T-helper 2 cell (primary cell): ENCODE measurements at places on chromosomes 7 and 10.

GRCh38 chr7:139576179-139576973 lies 52.9 kb downstream of the CLEC2L start:
- no peak for DNase-seq

- DNase-seq, result no peak
Observed at GRCh38 chr7:42805601-42806000, 106.3 kb downstream of the C7orf25 start.

DNA sequence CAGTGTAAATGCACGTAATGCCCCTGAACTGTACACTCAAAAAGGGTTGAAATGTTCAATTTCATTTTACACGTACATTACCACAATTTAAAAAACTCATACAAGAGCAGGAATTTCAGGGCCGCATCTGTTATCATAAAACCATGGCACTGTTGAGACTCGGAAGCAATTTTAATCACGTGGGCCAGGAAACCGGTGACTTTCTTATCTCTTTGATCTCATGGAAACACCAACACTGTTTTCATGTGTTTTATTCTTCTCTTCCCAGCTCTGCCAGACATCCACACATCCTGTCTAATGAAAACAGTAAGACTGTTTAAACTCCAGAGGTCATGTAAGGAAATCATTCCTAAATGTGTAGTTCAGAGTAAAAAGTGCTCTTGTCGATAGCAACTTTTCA lies 35.9 kb downstream of the PTPRE start:
- DNase-seq, result no peak

- no peak for DNase-seq
Observed at GRCh38 chr10:78852466-78853240, 216.1 kb upstream of the ZMIZ1 start.

DNA sequence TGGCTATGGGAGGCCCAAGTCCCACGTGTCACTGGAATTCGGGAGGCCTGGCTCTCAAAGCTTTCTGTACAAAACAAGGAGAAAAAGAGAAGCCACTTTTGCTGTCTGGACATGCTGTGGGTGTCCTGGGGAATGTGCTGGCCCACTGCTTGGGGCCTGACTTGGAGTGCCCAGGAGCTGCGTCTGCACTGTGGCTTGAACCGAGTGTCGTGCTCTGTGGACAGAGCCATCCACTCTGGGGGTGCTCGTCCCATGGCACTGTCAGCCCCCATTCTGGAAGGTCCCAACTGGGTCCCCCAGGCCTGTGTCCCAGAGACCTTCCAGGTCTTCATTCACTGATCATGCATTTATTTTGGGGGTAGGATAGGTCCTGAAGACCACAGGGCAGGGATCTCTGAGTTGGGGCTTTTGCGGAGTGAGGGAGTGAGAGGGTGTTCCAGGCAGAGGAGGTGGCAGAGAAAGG lies 138.0 kb downstream of the LHPP start:
- DNase-seq, result no peak

GRCh38 chr10:113041841-113042750 lies 92.0 kb downstream of the TCF7L2 start:
- DNase-seq, result no peak

DNA sequence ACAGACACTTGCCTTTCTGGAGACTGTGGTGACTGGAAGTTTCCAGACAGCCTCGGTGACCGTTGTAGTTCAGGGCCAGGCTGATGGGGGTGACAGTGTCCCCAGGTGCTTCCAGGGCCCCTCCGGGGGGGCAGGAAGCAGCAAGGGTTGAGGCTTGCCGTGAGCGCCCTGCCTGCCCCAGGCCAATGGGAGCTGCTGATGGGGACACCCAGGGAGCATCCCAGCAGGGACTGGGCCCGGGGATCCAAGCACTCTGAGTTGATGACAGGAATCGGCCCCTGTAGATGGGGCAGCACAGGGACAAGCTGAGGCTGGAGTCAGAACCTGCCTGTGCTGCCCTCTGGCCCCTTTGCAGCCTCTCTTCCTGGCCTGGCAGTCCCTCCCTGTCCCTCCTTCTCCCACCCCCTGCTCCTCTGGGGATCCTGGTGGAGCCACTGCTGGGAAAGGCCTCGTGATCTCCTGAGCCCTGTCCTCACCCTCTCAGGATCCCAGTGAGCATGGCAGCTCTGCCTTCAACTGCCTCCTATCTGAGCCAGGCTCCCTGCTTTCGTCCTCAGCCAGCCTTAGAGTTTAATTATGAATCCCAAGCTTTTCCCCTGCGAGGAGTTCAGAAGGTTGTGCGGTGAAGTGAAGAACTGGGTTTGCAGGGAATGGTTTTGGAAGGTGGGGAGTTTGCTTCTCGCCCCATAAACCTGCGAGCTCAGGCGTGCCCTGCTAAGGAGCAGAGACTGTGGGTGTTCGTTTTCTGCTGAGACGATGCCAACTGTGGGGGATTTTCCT lies 84.7 kb downstream of the ADCY1 start:
- no peak for DNase-seq

DNA sequence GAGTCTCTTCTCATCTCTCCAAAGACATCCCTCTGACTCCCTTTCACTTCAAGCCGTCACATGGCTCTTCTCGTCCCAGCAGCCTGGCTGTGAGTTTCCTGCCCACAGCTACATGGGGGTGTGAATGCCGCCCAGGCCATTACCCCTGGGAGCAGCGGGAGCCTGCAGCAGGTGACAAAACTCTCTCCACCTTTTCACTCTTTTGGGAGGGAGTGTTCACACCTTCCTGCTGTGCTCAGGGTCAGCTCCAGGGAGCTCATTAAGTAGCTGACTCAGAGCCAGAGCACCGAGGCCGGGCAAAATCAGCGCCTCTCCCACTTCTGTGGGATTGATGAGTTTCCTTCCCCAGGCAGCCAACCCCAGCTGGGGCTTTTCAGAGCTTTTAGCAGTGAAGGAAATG lies 271.3 kb downstream of the TYW1 start:
- DNase-seq, result no peak

GRCh38 chr7:75905785-75906604 lies 9.0 kb upstream of the POR start:
- no peak for DNase-seq

- DNase-seq, result no peak
Observed at GRCh38 chr10:22620140-22620857, 94.1 kb downstream of the PIP4K2A start.

- DNase-seq, result peak; percentile 55
Observed at GRCh38 chr7:24979470-24979862, 512 bp downstream of the OSBPL3 start.

DNA sequence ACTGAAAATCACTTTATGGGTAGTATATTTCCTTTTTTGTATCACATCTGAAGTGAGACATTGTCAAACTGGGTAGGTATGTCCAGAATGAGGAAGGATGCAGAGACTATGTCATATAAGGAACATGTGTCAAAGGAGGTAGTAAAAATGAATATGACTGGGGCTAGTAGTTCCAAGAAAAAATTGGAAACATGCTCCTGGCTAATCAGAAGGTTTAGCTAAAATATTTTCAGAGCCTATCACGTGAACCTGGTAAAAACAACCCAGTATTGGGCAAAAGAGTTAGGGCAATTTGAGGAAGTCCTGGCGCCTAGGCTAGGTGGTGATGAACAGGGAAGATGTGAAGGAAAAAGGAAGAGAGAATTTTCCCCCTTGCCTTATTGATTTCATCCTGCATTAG lies 26.4 kb downstream of the ENTPD1 start:
- no peak for DNase-seq

DNA sequence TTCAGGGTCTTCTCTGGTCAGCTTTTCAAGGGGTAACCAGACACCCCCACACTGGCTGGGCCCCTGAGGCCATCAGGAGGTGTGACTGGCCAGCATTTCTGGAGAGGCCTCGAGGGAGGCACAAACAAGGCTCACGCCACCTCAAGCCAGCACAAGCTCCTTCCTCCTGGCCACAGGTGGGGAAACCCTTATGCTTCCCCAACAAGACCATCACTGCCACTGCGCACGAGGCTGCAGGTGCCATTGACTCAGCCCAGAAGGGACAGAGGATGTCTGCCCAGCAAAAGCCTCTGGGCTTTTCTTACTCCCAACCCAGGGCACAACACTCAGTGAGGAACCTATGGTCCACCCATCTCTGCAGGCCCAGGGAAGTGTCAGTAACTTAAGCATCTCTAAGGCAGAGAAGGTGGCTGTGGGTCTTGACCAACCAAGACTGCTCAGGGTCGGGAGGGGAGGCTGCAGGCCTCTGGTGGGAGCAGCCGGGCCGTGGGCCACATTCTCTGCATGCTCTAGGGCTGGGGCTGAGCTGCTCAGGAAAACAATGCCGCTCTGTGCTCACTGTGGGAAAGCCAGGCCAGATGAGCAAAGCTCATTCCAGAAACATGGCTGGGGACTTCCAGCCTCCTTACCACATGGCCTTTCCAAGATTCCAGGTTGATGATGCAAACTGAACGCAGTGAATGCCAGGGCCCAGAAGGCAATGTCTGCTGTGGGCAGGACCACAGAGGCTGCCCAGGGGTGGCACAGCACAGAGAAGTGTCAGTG lies 24.2 kb upstream of the RASSF4 start:
- DNase-seq, result no peak

DNA sequence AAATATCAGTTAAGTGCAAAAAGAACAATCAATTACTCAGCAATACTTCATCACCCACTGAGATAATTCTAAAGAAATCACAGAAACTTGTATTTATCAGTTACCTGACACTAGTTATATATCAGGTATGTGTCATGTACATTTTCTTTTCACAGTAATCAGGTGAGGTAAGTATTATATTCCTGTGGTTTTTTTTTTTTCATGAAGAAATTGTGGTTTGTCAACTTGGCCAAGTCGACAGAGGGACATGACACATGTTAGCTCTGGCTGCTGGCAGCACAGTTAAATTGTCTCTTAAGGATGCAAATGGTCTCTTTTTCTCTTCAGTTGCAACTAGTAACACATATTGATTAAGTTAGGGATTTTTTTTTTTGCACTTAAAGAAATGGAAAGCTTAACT lies 13.7 kb upstream of the GPR141 start:
- no peak for DNase-seq

- DNase-seq, result no peak
Observed at GRCh38 chr7:107939573-107940489, 48.8 kb downstream of the DLD start.

GRCh38 chr7:19079066-19079465 lies 38.4 kb downstream of the TWIST1 start:
- no peak for DNase-seq

GRCh38 chr7:37286454-37286832 lies 162.2 kb downstream of the ELMO1 start:
- no peak for DNase-seq

- DNase-seq, result no peak
Observed at GRCh38 chr10:36494371-36494770, 631.0 kb upstream of the ANKRD30A start.

DNA sequence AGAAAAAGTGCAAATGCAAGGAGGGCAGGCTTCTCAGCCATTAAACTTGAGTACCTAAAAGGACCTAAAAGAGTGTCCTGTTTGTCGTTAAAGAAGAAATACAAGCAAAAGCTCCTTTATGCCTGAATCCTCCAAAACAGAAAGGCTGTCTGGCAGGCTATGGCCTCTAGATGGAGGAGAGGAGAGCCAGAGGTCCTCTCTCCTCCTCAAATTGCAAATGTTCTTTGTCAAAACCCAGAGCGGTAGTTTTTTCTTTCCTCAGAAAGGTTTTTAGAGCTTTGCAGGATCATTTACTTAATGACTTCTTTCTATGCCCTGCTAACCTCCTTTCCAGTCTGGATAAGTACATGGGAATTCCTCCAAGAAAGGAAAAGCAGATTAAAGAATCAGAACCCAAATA lies 1.9 kb upstream of the SORCS1 start:
- DNase-seq, result no peak

- DNase-seq, result no peak
Observed at GRCh38 chr10:36362257-36362656, 720.2 kb upstream of the FZD8 start.

- DNase-seq, result no peak
Observed at GRCh38 chr7:22208799-22209198, 148.2 kb downstream of the RAPGEF5 start.

- DNase-seq, result no peak
Observed at GRCh38 chr10:93461807-93462178, 20.3 kb downstream of the MYOF start.

DNA sequence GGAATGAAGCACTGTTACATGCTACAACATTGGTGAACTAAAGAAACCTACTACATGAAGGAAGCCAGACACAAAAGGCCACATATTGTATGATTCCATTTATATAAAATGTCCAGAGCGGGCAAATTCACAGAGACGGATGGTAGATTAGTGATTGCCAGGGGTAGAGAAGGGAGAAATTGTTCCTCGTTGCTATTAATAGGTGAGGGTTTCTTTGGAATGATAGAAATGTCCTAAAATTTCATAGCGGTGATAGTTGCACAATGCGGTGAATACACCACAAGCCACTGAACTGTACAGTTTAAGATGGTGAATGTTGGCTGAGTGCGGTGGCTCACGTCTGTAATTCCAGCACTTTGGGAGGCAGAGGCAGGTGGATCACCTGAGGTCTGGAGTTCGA lies 29.0 kb downstream of the DENND2A start:
- no peak for DNase-seq

- no peak for DNase-seq
Observed at GRCh38 chr10:132713421-132714095, 72.4 kb downstream of the NKX6-2 start.

DNA sequence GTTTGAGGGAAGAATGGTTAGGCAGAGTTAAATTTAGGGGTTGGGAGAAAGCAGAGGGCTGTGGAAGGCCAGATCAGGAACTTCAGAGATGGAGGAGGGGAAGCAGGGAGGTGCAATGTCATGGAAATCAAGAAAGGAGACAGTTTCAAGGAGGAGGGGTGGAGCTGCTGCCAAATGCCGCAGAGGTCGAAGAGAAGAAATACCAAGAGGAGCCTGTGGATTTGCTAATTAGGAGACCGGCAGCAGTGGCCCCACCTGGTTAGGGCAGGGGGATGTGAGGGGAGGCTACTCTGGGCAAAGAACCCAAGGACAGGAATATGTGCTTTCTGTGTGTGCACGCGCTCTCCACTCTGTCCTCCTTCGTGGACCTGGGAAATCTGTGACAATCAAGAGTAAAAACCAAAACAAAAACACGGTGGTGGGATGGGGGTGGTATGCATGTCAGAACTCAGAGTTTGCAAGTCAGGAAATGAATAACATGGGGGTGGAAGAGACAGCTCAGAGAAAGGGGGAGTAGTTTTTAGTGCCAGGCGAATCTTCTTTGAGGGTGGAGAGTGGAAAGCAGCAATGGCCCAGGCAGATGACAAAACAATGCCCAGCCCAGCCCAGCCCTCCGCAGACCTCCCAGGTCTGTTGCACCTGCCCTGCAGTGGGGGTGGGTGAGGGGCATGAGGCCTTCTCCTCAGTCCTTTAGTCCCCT lies 102.9 kb upstream of the PAX2 start:
- DNase-seq, result no peak

GRCh38 chr10:52172581-52172980 lies 141.5 kb upstream of the DKK1 start:
- no peak for DNase-seq
